ENCODE measurements at places on chromosomes 7 and 10.

DNA sequence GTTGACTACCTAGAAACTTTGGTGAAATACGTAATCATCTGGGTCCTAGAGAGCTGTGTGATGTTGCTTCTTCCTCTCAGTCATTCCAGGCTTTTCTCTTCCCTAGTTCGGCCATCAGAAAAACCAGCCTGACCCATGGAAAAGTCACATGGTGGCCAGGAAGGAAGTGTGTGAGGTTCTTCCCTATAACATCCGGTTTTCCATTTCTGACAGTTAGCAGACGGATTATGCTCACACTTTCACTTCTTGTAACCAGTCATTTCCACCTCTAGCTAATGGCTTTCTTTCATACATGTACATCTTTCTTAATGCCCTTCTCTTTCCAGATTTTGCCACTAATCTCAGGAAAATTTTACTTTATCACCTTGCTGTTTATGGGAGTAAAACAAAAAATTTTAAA is 110.0 kb upstream of the GLCCI1 start:
- DNase-seq = no peak

GRCh38 chr7:16719699-16720098 is 33.9 kb upstream of the TSPAN13 start:
- no peak for DNase-seq

- no peak for DNase-seq
Observed at GRCh38 chr7:8274589-8274988, 12.6 kb upstream of the ICA1 start.

DNA sequence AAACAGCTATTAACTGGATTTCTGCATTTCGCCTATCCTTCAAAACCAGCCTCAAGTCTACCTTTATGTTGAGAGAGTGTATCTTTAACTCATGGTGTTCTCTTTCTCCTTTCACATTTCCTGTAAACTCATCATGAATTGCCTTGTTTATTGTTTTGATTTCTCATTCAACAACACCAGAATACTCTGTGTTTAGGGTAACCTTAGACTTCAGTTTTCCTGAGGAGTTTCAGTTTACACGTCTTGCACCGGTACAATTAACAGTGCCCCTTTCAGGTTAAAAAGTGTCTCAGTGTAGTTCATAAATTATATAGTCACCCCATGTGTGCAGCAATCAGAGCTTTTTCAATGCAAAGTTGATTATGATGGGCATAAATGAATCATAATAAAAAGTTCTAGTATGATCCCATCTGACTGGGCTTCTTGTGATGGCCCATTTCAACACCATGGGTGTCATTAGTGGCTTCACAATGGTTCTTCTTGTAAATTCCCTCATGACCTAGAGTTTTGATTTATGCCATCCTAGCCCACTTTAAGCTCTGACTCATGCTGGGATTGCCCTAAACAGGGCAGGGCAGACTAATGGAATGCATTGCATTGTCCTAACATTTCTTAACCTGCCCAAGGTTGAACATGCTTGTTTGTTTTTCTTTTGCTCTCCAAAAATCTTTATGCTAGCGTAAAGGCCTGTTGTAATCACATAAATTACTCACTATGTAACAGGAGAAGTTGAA is 22.0 kb downstream of the ITGB8 start:
- peak; percentile 99 for DNase-seq

- DNase-seq = no peak
Observed at GRCh38 chr10:93894516-93895378, 969 bp downstream of the SLC35G1 start.

GRCh38 chr10:36759141-36759805 is 366.1 kb upstream of the ANKRD30A start:
- DNase-seq = no peak

- DNase-seq = no peak
Observed at GRCh38 chr10:71671994-71672946, 47.3 kb downstream of the C10orf105 start.

- DNase-seq = no peak
Observed at GRCh38 chr7:103637726-103638125, 191.7 kb upstream of the SLC26A5 start.

DNA sequence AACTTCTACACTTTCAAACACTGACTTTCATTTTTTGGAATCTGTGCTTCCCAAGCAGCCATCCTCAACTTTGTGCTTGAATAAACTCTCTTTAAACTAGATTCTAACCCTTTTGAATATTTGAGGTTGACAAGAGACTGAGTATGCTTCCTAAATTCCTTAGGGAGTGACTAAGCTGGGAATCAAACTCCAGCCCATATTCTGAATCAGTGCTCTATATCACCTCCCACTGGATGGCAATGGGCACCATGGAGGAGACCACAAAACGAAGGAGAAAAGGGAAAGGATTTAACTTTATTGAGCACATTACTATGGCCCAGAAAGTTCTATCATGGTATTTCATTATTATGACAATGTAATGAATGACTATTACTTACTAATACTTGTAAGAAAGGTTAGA is 17.2 kb upstream of the SLC26A4 start:
- DNase-seq = no peak

DNA sequence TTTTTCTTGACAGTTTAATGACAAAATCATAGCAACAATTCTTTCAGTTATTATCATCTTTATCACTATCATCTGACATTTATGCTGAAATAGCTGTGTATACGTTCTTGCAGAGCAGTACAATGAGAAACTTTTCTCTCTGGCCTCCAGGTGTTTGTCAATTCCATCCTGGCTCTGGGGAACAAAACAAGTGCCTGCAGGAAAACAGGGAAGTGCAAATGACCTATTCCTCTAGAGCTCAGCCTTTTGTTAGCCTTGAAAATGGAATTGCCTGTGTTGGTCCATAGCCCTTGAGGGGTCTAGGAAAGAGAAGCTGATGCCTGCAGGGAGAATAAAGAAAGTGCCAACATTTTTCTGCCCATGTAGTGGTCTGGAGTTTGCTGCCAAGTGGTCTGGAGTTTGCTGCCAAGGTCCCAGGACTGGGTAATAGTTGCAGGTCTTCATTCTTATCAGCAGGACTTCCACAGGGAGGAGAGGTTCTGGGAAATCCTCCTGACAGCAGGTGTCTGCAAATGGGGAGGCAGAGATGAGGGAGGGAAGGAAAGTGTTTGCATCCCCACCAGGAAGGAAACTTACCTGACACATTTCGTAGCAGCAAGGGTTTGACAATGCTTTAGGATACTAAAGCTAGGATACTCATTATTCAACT is 10.1 kb upstream of the CSTF2T start:
- no peak for DNase-seq

- no peak for DNase-seq
Observed at GRCh38 chr10:98264378-98265065, 3.5 kb downstream of the LOXL4 start.

GRCh38 chr7:40694991-40695390 is 560.2 kb downstream of the SUGCT start:
- DNase-seq = no peak

DNA sequence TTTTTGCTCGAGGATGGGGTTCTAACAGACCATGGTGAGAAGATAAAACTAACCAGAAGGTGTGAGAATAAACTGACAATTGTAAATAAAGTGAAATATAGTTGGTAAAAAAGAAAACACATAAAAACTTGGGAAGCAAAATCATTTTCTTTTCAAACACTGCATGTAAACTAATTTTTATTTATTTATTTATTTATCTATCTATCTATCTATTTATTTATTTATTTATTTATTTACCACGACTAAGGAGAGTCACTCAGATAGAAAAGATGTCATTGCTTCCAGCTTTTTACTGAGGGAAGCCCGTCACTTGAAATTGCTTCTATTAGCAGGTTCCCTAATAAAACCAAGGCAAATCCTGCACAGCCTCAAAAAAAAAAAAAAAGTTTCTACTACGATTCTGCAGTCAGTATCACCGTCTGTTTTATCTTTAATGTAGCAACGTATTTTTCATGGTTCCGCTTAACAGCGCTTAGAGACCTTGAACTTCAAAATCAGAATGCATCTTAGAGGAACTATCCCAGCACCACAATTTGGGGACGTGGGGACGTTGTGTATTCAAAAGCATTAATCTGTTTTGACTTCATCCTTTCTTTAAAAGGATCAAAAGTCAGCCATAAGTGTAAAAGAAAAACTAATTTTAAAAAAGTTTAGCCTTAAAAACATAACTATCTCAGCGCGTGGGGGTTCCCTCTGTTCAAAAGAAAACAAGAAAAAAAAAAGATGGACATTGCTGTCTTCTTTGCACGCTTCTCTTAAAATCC is 33.3 kb upstream of the EBLN1 start:
- no peak for DNase-seq

GRCh38 chr7:131147604-131148003 is 180.1 kb upstream of the MKLN1 start:
- DNase-seq = no peak

- no peak for DNase-seq
Observed at GRCh38 chr7:91427051-91427450, 162.8 kb downstream of the FZD1 start.

- peak; percentile 66 for DNase-seq
Observed at GRCh38 chr7:108016841-108017775, 14.1 kb upstream of the LAMB1 start.

GRCh38 chr7:47743965-47744591 is 162.2 kb upstream of the TNS3 start:
- no peak for DNase-seq

DNA sequence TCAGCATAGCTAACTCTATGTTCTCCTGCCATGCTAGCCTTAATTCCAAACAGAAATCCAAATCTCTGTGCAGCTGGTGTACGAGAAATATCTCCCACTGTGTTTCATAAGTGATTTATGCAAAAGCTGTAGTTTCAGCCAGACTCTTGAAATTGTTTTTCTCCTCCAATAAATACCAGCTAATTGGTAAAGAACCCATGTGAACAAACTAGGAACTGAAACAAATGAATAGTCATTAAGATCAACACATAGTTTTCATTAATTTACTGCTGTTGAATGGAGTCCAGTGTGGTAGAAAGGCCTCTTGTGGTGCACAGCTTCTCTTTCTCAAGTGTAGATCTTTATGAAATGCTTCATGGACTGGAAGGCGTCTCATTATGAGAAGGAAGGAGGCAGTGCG is 18.4 kb downstream of the PPP1R17 start:
- DNase-seq = no peak

DNA sequence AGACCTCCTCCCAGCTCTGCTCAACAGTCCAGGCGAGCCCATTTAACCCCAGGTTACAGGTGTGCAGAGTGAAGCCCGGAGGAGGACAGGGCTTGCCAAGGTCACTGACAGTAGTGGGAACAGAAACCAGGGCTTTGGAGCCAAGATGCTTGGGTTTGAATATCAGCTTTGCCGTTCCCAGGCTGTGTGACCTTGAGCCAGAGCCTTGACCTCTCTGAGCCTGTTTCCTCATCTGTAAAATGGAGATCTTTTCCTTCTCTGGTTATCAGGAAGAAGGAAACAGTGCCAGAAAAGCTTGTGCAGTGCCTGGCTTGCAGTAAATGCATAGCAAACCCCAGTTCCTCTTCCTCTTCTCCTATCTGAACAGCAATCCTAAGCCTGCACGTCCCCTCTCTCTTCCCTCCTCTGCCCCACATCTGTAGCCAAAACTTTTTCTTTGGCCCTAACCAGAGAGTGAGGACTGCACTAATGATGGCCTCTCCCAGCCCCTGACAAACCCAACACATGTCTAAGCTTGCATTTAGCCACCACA is 21.4 kb upstream of the MLXIPL start:
- no peak for DNase-seq

DNA sequence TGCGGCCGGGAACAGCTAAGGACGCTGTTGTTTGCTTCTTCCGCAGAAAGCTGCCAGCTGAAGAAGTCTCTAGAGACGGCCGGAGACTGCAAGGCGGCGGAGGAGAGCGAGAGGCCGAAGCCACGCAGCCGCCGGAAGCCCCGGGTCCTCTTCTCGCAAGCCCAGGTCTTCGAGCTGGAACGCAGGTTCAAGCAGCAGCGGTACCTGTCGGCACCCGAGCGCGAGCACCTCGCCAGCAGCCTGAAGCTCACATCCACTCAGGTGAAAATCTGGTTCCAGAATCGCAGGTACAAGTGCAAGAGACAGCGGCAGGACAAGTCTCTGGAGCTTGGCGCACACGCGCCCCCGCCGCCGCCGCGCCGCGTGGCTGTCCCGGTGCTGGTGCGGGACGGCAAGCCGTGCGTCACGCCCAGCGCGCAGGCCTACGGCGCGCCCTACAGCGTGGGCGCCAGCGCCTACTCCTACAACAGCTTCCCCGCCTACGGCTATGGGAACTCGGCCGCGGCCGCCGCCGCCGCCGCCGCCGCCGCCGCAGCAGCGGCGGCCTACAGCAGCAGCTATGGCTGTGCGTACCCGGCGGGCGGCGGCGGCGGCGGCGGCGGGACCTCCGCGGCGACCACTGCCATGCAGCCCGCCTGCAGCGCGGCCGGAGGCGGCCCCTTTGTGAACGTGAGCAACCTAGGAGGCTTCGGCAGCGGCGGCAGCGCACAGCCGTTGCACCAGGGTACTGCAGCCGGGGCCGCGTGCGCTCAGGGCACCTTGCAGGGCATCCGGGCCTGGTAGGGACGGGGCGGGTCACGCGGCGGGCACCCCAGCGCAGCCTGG is 2.4 kb downstream of the NKX2-3 start:
- DNase-seq = no peak

DNA sequence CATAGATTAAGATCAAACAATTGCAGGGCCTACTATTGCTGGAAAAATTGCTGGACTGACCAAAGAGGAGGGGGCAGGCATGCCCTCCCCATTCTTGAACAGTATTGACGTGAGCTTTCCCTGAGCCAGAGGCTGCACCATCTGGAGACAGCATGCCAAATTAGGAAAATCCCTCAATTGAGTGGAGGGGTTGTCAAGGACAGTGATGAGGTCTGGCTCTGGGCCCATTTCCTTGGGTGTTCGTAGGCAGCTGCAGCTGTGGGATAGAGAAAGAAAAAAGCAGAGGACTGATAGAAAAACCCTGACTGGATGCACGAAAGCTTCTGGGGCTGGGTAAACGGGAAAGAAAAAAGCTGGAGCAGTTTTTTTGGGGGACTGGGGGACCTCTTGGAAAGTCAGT is 22.8 kb upstream of the ORC5 start:
- DNase-seq = no peak

- DNase-seq = no peak
Observed at GRCh38 chr7:93535616-93536015, 38.9 kb downstream of the CALCR start.

DNA sequence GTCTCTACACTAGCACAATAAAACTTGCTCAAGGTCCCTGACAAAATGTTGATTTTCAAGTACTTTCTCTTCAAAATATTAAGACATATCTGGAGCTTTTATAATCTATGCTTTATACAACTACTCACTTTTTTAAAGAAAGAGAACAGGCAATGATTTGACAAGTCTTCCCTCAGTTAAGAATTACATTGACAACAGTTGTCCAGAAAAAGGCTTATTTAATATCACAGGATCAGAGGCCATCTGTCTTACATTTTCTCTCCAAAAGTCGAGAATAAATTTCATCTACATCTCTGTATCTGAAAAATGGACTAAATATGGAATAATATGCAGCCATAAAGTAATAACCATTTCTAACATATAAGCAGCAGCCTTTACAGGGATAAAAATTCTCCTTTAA is 8.2 kb upstream of the RNF148 start:
- no peak for DNase-seq

GRCh38 chr7:42154173-42154572 is 82.8 kb downstream of the GLI3 start:
- no peak for DNase-seq

GRCh38 chr7:25460433-25460832 is 232.1 kb upstream of the NPVF start:
- DNase-seq = no peak
